GM03348 (cell line): ENCODE measurements at places on chromosomes 7 and 10.

DNA sequence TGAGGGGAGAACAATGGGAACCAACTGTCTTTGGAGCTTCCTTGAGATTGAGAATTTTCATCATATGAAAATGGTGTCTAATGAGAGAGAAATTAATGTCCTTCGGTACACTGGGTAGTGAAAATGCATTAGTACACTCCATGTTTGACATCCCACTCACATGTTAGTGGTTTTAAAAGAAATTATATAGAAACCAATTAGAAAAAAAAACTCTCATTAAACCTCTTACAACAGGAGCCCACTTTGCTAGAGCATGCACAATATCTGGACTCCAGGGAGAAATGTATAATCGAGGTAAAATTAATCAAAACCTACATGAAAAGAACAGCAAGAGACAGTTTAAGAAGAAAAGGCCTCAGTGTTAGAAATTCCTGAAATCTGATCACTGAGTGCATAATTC, 79.2 kb upstream of the KCNIP2 start:
- DNase-seq, result no peak

- peak; percentile 7 for DNase-seq
Observed at GRCh38 chr10:84429926-84430520, 101.6 kb downstream of the CCSER2 start.

GRCh38 chr10:7942859-7943258, 111.6 kb upstream of the GATA3 start:
- DNase-seq, result no peak

DNA sequence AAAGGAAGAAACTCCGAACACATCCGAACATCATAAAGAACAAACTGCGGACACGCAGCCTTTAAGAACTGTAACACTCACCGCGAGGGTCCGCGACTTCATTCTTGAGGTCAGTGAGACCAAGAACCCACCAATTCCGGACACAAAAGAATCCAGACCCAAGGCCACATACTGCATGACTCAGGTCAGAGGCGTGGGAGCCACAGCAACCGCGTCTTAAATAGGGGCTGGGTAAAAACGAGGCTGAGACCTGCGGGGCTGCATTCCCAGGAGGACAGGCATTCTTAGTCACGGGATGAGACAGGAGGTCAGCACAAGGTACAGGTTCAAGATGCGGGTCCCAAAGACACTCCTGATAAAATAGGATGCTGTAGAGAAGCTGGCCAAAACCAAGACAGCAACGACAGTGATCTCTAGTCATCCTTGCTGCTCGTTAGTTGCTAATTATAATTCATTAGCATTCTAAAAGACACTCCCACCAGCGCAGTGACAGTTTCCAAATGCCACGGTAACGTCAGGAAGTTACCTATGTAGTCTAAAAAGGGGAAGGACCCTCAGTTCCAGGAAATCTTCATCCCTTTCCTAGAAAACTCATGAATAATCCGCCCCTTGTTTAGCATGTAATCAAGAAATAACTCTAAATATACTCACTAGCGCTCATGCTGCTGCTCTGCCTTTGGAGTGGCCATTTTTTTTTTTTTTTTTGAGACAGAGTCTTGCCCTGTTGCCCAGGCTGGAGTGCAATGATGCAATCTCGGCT, 19.3 kb downstream of the AP5Z1 start:
- DNase-seq, result no peak

GRCh38 chr10:17445400-17445998, 8.9 kb downstream of the ST8SIA6 start:
- DNase-seq, result no peak

GRCh38 chr7:107964510-107964909, 38.5 kb downstream of the LAMB1 start:
- no peak for DNase-seq

DNA sequence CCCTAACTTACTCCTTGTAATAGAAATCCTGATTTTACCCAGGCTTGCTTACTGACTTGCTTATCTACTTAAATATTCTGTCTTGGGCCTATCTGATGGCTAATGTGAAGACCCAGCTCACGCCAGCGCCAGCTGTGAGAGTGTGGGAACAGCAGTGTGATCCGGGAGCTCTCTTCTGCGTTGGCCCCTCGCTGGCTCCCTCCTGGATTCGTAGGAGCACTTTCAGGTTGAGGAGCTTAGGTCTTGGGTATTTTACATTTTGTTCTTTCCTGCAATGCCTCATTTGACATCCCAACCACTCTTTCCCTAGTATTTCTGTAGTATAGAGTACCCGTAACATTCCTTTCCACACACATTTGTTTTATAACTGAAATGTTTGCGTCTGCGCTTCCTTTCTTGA, 51.7 kb downstream of the CREM start:
- no peak for DNase-seq

DNA sequence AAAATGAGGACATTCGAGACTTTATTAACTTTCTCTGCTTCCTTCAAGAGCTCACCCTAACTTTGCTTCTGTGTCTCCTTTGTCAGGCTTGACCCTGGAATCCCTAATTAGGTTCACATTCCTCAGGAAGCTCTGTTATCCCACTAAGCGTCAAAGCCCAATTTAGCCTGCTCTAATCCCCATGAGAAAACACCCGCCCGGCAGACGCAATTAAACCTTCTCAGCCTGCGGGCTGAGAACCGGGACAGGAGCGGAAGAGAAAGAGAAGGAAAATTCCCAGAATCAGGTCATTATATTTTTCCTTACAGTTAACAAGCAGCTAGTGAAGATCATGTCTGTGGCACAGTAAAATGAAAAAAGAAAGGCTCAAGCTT, 93.0 kb downstream of the TNS3 start:
- no peak for DNase-seq

- no peak for DNase-seq
Observed at GRCh38 chr7:19101909-19102308, 15.5 kb downstream of the TWIST1 start.

- DNase-seq, result no peak
Observed at GRCh38 chr10:44293306-44293778, 91.6 kb downstream of the CXCL12 start.

- DNase-seq, result no peak
Observed at GRCh38 chr7:87993269-87993668, 59.2 kb downstream of the ADAM22 start.

DNA sequence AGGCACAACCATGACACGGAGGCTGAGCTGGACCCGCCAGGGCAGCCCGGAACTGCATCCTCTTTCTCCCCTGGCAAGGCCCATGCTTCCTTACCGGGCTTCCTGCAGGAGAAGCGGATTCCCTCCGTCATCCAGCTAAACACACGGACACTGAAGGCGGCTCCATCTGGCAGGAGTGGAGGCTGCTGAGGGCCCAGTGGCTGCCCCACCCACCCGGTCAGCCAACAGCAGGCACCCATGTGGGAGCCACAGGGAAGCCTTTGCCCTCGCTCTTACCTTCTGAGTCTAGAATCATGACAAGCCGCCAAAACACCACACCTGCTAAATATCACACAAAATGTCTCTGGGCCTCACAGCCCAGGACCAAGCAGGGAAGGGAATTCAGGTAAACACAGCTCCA, 321.6 kb upstream of the RNF32 start:
- no peak for DNase-seq

DNA sequence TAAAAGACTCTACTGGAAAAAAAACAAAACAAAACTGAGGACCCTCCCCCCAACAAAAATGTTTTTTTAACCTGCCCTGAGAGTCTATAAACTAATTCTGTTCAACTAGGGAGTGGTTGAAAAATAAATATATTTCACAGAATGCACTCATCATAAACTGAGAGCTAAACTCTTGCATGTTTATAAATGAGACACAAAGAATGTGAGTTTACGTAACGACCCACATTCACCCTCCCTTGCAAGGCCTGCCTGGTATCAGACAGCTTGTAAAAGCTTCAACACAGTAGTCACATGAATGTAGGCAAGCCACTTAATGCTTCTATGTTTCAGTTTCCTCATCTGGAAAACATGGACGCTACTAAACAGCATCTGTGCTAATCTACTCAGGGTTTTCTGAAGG, 50.3 kb downstream of the JAZF1 start:
- no peak for DNase-seq

DNA sequence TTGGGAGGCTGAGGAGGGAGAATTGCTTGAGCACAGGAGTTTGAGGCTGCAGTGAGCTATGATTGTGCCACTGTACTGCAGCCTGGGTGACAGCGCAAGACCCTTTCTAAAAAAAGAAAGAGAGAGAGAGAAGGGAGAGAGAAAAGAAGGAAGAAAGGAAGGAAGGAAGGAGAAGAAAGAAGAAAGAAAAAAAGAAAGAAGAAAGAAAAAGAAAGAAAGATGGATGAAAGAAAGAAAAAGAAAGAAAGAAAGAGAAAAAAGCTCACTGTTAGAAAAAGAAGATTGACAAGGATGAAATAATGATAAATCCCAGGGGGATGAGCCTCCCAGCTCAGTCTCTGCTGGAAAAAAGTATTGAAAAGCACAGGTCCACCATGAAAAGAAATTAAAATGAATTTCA, 22.8 kb upstream of the CARD11 start:
- DNase-seq, result no peak

DNA sequence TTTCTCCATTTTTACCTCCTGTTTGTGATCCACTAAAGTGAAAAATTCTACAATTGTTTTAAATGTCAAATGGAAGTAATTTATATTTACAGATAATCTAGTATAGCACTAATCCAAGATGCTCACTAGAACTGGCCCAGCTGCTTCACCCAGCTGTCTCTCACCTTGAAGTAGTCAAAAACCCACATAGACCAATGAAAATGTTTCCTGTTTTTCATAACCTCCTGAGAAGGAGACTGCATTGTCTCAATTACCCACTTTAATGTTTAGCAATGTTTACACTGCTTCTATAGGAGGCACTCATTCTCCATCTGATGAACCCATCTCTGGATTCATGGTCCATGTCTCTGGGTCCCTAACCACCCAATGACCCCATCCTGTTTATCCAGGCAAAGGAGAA, 56.1 kb upstream of the ADO start:
- DNase-seq, result no peak

DNA sequence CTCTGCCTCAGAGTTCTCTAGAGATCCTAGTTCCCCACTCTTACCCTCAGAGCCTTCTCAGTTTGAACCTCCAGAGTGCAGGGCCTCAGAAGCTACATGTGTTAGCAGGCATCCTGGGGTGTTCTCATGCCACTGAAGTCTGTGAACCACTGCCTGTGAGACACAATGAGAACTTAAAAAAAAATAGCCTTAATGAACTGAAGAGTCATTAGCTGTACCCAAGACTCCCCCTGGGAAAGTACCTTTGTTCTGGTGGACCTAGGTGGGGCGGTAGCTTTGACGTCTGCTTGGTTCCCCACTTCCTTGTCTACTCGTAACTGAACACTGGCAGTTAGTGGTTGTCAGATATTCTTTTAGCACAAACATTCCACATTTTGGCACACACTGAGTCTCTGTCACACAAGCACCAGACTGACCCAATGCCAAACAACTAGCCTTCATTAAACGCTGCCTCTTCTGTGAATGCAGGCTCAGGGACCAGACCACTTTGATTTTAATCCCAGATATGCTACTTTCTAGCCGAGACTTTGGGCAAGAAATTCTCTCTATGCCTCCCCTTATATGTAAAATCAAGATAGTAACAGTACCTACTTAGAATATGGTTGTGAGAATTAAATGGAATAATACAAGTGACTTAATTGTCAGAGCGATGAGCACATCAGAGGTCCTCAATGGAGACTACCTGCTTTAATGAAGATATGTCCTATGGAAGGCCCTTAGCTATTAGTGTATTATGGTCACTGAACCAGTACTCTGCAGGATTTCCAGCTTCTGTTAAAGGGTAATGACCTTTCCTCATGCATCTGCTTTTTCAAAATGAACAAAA, 75.3 kb upstream of the CC2D2B start:
- DNase-seq, result no peak

- DNase-seq, result peak; percentile 31
Observed at GRCh38 chr7:80711531-80711930, 73.1 kb downstream of the CD36 start.

DNA sequence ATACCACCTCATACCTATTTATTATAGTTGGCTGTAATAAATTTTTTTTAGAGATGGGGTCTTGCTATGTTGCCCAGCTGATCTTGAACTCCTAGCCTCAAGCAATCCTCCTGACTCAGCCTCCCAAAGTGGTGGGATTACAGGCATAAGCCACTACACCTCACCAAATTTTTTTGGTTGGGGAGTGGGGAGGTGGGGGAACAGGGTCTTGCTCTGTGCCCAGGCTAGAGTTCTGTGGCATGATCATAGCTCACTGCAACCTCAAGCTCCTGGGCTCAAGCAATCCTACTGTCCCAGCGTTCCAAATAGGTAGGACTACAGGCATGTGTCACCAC, 3.9 kb upstream of the OGDH start:
- DNase-seq, result no peak

- DNase-seq, result no peak
Observed at GRCh38 chr7:105173586-105173985, 159.6 kb downstream of the KMT2E start.
